Activated T-cell treated with anti-CD3 and anti-CD28 coated beads for 24 hours (primary cell): ENCODE measurements at places on chromosomes 7 and 10.

DNA sequence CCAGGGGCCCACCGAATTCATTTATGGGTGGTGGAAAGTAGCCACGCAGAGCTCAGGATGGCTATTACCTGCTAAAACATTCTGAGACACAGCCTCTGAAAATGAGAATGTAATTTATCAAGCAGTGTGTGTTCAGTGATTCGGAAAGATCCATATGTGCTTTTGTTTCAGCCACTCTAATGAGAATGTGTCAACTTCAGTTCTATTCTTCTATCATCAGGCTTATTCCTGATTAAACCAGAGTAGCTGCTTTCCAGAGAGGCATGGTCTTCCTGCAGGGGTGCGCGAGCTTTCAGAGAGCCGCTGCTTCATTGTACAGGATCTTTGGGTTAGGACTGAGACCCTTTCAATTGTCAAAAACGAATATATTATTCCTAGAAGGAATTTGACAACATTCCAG lies 167.6 kb downstream of the OTUD1 start:
- DNase-seq: no peak

GRCh38 chr10:6153845-6154244 lies 48.9 kb upstream of the PFKFB3 start:
- no peak for DNase-seq

GRCh38 chr10:110775406-110775805 lies 96.3 kb upstream of the PDCD4 start:
- DNase-seq: no peak

DNA sequence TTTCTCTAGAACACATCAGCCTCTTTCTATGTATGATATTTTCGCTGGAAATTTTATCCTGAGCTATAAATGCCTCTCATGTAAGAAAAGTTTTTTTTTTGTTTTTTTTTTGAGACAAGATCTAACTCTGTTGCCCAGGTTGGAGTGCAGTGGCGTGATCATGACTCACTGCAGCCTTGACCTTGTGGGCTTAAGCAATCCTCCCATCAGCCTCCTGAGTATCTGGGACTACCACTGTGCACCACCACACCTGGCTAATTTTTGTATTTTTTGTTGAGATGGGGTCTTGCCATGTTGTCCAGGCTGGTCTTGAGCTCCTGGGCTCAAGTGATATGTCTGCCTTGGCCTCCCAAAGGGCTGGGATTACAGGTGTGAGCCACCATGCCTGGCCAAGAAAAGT lies 80.4 kb downstream of the ADK start:
- DNase-seq: no peak

GRCh38 chr7:5199841-5200240 lies 9.8 kb downstream of the WIPI2 start:
- DNase-seq: no peak

- DNase-seq: no peak
These were observed 89.4 kb downstream of the TBXAS1 start for GRCh38 chr7:139918480-139918879.

DNA sequence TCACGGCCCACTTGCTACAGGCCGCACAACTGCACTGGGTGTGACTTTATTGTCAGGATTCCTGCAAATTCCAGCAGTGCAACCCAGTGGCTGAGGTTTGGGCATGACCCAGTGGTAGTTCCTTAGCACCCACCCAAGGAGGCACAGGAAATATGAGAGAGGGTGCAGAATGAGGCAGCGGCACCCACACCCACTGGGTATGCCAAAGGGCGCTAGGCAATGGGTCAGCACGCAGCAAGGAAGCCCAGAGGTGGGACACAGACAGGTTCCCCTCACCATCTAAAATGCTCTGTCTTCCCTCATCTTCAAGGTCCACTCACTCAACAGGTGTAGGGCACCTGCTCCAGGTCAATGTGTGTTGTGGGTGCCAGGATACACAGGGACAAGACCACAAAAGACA lies 357.8 kb upstream of the MKI67 start:
- DNase-seq: no peak

DNA sequence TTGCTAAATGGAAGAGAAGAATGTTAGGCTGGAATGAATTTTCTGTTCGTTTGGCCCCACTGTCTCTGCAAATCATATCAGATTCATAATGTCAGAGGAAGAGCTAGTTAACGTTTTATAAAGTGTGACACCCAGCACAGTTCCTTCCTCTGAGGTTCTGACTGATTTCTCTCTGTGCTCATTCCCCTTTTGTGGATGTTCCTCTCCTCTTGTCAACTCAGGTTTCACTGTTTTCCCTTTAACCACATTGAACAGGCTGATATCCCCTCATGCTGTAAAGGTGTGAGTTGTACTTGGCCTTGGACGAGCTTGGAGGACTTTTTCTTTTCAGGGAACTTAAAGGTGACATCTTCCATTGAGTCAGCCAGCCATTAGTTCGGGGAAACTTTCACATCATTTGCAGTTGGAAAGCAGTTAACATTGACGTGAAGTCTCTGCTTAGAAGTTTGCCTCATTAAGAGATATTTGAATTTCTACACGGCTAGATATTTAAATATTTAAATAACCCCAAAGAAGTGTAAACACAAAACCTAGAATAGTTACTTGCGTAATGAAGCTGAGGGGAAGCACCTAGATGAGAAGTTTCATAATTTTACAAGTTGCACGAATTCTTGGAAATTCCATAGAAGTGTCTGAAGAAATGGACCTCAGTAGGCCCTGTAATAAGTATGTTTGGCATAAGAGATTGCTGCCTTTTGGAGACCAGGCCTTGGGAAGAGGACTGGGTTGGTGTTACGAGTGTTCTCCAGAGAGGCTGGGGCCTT lies 101.5 kb upstream of the EGR2 start:
- no peak for DNase-seq

DNA sequence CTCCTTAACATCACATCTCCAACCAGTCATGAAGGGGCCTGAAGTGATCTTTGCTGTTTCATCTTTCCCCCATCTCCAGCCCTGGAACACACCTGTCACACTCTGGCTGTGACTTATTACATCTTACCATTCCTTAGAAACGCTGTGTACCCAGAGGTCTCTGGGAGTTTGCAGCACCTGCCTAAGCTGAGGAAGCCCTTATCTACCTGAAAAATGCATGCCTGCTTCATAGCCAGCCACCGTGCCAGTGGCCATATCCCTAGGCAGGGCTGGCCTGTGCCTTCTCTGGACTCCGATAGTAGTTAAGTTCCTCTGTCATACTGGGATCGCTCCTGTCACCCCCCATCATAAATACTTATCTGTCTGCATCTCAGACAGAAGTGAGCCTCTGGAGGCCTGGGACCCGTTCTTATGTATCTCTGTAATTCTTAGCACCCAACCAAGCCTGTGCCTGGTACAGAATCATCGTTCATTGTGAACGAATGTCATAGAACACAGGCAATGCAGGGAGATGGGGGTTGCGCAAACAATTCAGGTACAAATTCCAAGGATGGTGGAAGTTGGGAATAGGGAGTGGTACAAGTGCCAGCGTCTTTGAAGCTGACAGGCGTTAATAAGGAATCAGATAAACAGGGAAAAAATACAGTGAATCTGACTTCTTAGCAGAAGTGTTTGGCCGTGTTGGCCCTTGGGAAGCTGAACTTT lies 254.6 kb downstream of the CAMK1D start:
- no peak for DNase-seq

DNA sequence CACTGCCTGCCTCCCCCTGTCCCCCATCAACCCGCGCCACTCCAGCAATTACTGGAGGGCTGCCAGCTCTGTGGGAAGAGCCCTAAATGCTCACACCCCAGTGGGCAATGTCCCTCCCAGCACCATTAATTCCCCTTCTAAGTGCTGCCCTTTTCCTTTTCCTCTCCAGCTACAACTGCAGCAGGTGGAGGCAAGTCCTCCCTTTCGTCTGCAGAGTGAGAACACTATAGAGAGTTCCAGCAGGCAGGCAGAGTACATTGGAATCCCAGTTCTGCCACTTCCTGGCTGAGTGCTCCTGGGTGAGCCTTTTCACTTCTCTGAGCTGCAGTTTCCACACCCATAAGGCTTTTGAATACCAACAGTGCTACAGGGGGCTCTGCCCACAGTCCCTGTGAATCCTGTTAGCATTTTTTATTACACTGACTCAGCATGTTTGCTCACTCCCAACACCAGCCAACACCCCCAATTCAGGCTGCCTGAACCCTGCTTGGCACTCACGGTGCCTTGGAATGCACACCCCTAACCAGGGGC lies 447.0 kb downstream of the GRID1 start:
- no peak for DNase-seq

- no peak for DNase-seq
These were observed 1.6 kb downstream of the HOXA6 start for GRCh38 chr7:27145914-27146412.
